ENCODE measurements at places on chromosomes 11 and 22.

DNA sequence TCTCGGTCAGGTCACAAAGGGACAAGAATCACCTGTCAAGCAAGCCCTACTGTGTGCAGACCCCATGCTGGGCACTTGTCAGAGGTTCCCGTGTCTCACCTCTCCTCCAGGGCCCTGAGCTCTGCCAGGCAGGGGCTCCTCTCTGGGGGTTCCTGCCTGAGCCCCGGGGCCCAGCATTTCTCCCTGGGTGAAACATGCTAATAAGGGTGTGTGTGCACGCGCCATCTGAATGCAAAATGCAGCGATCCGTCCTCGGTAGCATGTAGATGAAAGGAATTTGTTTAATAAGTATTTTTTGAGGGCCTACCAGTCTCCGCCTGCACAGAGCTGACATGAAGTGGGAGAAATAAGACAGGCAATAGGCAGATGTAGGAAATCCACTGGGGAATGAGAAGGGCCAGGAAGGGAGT is 5.8 kb downstream of the ELFN2 start:
- DNase-seq = no peak

DNA sequence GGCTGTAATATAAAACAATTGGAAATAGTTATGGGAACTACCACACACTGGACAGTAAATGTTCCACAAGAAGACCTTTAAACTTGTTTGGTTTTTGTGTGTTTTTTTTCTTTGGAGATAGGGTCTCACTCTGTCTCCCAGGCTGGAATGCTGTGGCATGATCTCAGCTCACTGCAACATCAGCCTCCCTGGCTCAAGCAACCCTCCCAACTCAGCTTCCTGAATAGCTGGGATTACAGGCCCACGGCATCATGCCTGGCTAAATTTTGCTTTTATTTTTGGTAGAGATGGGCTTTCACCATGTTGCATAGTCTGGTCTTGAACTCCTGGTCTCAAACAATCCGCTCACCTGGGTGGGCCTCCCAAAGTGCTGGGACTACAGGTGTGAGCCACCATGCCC is 121.0 kb downstream of the MPPED2 start:
- no peak for DNase-seq

DNA sequence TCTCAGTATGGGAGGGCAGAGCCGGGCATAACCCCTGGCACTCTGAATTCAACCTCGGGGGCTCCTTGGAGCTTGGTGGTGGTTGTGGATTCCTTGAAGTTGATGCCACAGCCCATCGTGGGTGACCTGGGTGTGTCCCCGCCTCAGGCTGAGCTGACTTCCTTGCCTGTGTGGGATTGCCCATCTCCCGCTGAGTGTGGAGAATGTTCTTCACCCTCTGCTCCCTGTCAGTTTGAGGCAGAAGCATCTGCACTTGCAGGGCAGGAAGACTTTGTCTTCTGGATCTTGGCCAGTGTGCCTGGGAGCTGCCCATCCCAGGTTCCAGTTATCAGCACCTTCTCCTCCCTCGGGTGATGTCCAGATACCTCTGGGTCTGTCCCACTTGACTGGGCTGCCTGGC is 25.3 kb downstream of the CD82 start:
- no peak for DNase-seq

DNA sequence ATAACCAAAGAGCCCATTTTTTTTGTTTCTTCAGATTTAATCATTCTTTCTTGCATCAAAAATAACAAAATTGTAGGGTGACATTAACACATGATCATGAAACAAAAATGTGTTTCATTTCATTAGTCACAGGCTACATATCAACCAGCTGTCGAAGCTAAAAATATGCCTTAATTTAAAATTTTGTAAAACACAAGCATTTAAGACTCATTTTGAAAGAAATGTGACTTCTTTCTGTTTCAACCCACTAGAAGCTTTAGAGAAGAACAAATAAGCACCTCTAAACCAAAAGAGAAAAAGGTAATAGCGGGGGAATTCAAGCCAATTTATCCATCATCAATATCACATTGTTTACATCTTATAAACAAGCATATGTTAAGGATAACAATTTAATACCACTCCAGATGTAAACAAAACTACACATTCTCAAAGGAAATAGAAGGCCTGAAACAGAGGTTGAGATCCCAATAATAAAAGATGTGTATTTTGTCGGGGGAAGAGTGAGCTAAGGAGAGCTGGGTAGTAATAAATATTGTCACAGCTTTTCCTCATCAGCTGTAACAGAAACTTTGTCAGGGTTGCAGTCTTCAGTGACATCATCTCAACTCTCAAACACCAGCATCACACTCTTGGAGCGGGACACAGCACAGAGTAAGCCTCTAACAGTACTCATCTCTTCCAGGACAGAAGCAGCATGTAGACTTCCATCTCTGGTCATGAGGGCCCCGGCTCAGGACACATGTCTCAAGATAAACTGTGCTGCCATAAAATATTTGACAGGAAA is 42.0 kb downstream of the ALG9 start:
- no peak for DNase-seq

DNA sequence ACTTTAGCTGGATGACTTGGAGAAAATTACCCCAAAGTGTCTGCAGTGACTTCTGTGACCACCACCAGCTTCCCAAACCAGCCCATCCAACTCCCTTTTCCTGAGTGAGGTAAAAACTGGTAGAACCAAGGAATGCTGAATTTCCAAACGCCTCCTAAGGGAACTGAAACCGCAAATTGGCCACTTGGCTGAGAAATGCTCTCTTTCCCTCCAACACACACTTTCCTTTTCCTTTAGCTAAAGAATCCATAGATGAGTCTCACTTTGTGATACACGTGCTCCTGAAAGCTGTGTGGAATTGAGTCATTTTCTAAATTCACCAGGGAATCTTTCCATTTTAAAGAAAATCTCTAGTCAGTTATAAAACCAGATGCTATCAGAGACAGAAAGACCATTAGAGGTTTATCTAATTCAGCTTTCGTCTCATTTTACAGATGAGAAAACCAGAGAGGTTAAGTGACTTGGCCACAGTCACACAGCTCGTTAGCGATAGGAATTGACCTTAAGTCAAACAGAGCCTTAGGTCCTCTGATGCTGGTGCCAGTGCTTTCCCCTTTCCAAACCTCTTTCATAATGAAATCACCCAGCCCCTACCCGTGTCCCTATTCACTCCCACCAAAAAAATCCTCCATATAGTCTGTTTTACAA is 137.2 kb downstream of the COMMD9 start:
- DNase-seq = no peak

Data from NCI-H2171 treated with DMSO at 0.1 percent for 48 hours (cell line).